ENCODE measurements at places on chromosomes 5 and 9.

DNA sequence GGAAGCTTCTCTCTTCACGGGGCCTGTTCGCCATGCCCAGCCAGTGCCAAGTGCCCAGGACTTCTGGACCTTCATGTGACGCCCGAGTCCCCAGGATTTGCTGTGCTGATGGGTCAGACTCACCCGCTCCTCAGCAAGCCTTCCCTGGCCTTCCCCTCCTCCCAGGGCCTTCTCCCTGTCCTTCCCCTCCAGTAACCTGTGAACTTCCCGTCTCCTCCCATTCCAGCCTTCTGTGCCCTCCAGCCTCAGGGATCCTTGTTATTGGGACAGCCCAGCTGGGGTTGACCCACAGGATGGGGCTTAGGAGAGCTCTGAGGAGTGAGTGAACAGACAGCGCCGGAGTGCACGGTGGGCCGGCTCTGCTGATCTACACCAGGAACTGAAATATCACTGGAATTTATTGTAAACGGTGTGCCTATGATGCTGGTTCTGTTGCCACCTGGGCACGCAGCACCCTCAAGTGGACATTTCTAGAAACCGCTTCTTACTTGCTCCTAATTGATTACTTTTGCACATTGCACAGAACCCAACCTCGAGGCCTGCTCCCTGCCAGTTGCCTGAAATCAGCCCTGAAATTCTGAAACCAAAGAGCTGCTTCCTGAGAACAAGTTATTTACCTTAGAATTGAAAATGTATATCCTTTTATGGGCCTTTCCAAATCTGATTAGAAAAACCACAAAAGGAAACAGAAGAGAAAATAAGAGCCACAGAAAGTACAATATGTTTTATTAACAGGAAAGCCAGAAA lies 1.5 kb downstream of the SPAAR start:
- DNase-seq: no peak

- DNase-seq: no peak
These were observed 13.3 kb downstream of the HACD4 start for GRCh38 chr9:21018177-21018576.

- no peak for DNase-seq
These were observed 59.8 kb downstream of the ARSB start for GRCh38 chr5:78925129-78925876.

DNA sequence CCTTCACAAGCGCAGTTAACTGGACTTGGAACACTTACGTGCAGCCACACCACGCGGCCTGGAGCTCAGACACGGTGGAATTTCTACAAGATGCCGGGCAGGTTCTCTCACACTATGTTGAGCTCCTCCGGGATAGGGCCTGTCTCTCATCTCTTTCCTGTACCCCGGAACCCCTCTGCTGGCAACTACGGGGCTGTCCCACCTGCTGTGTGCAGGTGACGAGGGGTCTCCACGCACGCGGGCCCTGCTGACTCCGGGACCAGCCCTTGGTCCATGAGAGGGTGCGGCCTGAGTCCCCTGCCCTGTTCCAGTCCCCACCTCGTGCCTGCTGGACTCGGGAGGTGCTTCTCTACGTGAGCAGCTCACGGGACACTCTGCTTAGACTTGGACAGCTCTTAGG lies 40.1 kb downstream of the SLC6A3 start:
- DNase-seq: no peak

DNA sequence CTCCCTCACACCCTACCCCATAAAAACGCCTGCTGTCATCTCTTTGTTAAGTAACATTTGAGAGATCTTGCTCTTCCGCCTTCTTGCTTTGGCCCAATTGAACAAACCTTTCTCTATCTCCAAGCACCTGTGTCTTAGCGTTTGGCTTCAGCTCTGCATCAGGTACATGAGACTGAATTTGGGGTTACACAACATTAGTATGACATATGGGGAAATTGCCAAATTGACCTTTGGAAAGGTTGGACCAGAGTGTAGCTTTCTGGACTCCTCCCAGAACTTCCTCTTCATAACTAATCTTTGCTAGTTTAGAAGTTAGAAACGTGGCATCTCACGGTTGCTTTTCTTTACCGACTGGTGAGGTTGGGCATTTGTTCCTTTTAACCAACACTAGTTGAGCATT lies 3.5 kb upstream of the EXOSC3 start:
- no peak for DNase-seq

- no peak for DNase-seq
These were observed 191.2 kb downstream of the TRPM6 start for GRCh38 chr9:74696520-74696919.

GRCh38 chr5:170297589-170298462 lies at the start of gene LCP2:
TSS of gene LCP2 (minus strand) at chr5:170297777. CDS start at chr5:170297611, 166 bp downstream.
- no peak for DNase-seq

DNA sequence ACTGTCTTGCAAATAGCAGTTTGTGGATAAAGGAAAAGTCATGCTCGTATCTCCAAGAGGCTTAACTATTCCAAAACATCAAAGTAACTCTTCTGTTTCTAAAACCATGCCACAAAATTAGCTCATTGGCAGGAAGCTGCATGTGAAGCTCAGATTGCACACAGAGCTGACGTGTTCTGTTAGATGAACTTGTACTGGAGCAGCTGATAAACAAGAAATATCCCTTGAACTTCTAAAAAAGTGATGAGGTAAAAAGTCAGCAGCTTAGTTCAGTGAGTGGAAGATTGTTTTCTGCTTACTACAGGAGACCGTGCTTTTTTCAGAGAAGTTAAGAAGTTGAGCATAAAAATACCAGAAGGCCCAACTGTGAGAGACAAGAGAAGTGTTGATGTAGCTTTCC lies 113.2 kb downstream of the SLC12A2 start:
- DNase-seq: no peak

GRCh38 chr5:28234356-28234968 lies 1196.1 kb upstream of the CDH9 start:
- no peak for DNase-seq

Measured in right hindlimb (tissue), 1 donor.